A549 treated with CORT108297 at 1 μM for 4 hours (cell line): ENCODE measurements at places on chromosomes 3 and 15. TPM values are rescaled to one million over a fixed set of nuclear protein-coding genes. Genes with fewer than 3 reads are reported as not detected.

OR5K2 gene
- total RNA-seq, result not detected in 5 replicates

ISLR gene
- 0.25 to 0.45 TPM (median 0.35 TPM) in 5 replicates for total RNA-seq

CCRL2 gene
- total RNA-seq, result 0.03 to 0.39 TPM (median 0.24 TPM) in 5 replicates

C2CD4A gene
- total RNA-seq, result 0.05 to 0.11 TPM (median 0.07 TPM) in 5 replicates

HRG gene
- total RNA-seq, result not detected in 5 replicates

CYP1A2 gene
- not detected in 5 replicates for total RNA-seq

CCNB2 gene
- total RNA-seq, result 97.1 to 117 TPM (median 99.5 TPM) in 5 replicates

STRIT1 gene
- not detected in 5 replicates for total RNA-seq

MME gene
- total RNA-seq, result not detected in 5 replicates

ERC2 gene
- total RNA-seq, result 0.08 to 0.25 TPM (median 0.12 TPM) in 4 of 5 replicates, not detected in the other

DAZL gene
- not detected in 5 replicates for total RNA-seq

RARRES1 gene
- total RNA-seq, result 8.8 to 12.3 TPM (median 9.2 TPM) in 5 replicates

VWA5B2 gene
- 0.40 to 0.73 TPM (median 0.55 TPM) in 5 replicates for total RNA-seq

CTDSPL2 gene
- total RNA-seq, result 11.0 to 25.3 TPM (median 15.7 TPM) in 5 replicates

CPA3 gene
- total RNA-seq, result not detected in 5 replicates

PLSCR2 gene
- total RNA-seq, result not detected in 5 replicates

ASB14 gene
- total RNA-seq, result not detected in 5 replicates

CHRD gene
- 0.13 to 0.48 TPM (median 0.16 TPM) in 5 replicates for total RNA-seq

ITIH1 gene
- not detected in 5 replicates for total RNA-seq

HYAL1 gene
- total RNA-seq, result 0.37 to 0.52 TPM (median 0.44 TPM) in 5 replicates
